ENCODE measurements at places on chromosomes 4 and X. TPM values are rescaled to one million over a fixed set of nuclear protein-coding genes. Genes with fewer than 3 reads are reported as not detected.

Gene CCDC120
- 3.1 TPM for total RNA-seq

Gene DDIT4L
- total RNA-seq = 0.75 TPM

GRCh38 chrX:135396566-135396965 lies 25.2 kb upstream of the SMIM10L2A start:
- no peak for DNase-seq
- H3K27me3 ChIP-seq = no peaks in the 10 kb centered on the region
- no peak overlapping the region for H3K4me3 ChIP-seq

GRCh38 chr4:73707918-73708577 lies 32.3 kb upstream of the CXCL8 start:
- H3K36me3 ChIP-seq = no peaks in the 10 kb centered on the region
- peaks cover 2% of the 10 kb centered on the region for H3K4me1 ChIP-seq
- H3K27ac ChIP-seq = no peak overlapping the region
- H3K27me3 ChIP-seq = peaks cover 2% of the 10 kb centered on the region

DNA sequence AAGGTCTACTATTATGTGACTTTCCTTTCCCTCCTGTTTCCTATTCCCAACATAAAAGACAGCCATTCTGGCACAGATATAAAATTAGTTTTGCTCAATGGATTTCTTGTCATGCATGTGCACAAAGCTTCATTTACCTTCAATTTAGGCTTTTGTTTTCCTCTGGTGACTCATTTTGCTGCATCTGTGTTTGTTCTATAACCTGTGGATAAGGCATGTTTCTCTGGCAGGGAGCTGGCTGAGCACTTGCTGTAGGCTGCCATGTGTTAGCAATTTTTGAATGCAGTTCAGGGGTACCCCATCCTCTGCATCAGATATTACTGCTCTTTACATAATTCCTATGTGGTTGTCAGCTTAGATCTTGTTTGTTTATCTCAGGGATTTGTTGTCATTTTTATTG lies 202.8 kb upstream of the GRID2 start:
- H3K36me3 ChIP-seq = no peaks in the 10 kb centered on the region
- no peak for DNase-seq
- no peak overlapping the region for H3K4me3 ChIP-seq

DNA sequence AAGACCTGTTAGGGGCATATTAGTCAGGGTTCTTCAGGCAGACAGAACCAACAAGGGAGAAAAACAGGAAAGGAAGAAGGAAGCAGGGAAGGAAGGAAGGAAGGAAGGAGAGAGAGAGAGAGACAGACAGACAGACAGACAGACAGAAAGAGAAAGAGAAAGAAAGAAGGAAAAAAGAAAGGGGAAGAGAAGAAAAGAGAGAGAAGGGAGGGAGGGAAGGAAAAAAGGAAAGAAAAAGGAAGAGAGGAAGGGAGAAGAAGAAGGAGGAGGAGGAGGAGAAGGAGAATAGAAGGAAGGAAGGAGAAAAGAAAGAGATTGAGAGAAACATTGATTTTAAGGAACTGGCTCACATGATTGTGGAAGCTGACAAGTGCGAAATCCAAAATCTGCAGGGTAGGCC lies 89.0 kb downstream of the DHX15 start:
- H3K27ac ChIP-seq = no peak overlapping the region
- no peak overlapping the region for H3K4me3 ChIP-seq
- no peak for DNase-seq
- peaks cover 7% of the 10 kb centered on the region for H3K27me3 ChIP-seq
- H3K36me3 ChIP-seq = no peaks in the 10 kb centered on the region

- H3K27me3 ChIP-seq = no peaks in the 10 kb centered on the region
- H3K36me3 ChIP-seq = no peaks in the 10 kb centered on the region
- H3K4me3 ChIP-seq = no peak overlapping the region
- no peak for DNase-seq
- no peak overlapping the region for H3K27ac ChIP-seq
Measured at GRCh38 chr4:117664706-117665444, 369.4 kb upstream of the NDST3 start.

DNA sequence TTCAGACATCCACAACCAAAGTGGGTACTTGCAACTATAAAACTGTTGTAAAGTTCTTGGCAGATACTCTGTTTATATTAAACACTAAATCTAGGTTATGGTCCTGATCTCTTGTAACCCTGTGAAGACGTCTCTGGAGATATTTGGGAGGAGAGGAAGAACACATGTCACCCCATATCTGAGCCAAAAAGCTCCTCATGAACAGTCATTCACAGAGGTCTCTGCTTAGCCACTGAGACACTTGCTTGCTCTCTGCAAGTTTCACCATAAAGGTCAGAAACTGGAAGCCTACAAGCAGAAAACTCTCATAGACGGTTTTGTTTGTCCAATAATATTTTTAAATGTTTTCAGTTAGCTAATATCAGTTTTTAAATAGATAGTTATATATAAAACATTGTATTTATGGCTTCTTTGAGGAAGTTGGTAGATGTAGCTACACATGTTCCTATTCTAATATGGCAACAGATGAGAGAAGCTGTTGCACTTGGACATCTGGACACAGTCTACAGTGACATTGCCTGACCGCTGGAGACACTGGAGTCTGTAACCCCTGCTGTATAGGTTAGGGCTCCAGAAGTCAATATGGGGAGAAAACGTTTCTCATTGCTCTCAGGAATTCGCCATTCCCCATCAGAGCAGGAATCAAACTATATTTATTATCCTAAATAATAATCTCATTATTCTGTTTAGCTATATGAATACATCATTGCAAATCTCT lies 73.6 kb downstream of the C4orf46 start:
- H3K36me3 ChIP-seq = no peaks in the 10 kb centered on the region
- H3K4me3 ChIP-seq = no peak overlapping the region
- peaks cover 9% of the 10 kb centered on the region for H3K27me3 ChIP-seq

Measured in activated CD4-positive, alpha-beta T cell treated with anti-CD3 and anti-CD28 coated beads for 36 hours (primary cell).